ENCODE measurements at places on chromosomes 6 and 20. TPM values are rescaled to one million over a fixed set of nuclear protein-coding genes. Genes with fewer than 3 reads are reported as not detected.

XKR7 gene
- total RNA-seq: not detected

DNA sequence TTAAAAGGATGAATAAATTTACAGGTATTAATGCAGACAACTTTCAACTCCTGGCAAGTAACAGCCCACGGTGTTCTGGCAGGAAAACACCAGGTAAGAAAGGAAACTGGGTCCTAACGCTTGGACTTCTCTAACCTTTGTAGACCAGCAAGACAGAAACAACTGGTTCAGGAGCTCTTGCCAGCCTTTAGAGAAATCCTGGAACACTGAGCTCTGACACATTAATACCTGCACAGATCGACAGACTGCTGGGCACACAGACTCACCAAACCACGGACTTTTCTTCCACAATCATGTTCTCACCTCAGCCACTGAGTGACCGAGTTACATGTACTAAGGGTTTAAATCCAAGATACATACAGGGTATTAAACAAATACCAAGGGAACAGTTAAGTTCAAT, 36.3 kb downstream of the GRIK2 start:
- H3K36me3 ChIP-seq: no peaks in the 10 kb centered on the region
- no peaks in the 10 kb centered on the region for H3K4me1 ChIP-seq
- no peaks in the 10 kb centered on the region for H3K27me3 ChIP-seq
- H3K4me3 ChIP-seq: no peak overlapping the region
- no peak for DNase-seq

FOXS1 gene
- not detected for total RNA-seq

DNA sequence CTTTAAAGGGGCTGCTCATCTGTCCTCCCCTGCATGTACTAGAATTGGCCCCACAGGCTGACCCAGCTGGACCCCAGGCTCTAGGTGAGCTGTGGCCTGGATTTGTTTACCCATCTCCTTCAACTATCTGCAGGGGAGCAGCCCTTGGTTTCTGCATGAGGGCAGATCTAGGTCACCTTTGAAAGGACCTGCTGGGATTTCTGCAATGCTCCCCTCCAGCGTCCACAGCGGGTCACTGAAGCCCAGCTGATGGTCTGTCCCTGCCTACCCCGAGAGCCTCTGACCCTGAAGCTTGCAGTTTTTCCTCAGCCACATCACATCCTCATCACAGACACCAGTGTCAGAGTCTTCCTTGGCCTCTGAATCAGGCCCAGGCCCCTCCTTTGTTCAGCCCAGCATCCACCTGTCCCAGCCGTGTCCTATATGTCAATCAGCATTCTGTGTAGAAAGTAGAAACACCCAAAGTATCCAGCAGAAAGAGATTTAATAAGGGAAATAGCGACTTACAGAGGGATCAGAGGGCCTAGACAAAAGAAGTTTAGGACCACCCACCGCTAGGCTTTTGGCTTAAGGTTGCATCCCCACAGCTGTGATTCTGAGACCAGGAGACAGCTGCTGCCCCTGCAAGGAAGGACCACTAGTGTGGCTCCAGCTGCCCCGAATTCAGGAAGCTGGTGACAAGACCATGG, 243.1 kb downstream of the LRFN2 start:
- no peaks in the 10 kb centered on the region for H3K4me1 ChIP-seq
- H3K27ac ChIP-seq: no peak overlapping the region
- H3K4me3 ChIP-seq: no peak overlapping the region
- peaks cover 20% of the 10 kb centered on the region for H3K27me3 ChIP-seq
- no peaks in the 10 kb centered on the region for H3K36me3 ChIP-seq

- no peaks in the 10 kb centered on the region for H3K36me3 ChIP-seq
- no peak for DNase-seq
- no peak overlapping the region for H3K4me3 ChIP-seq
- no peak overlapping the region for H3K27ac ChIP-seq
- H3K4me1 ChIP-seq: no peaks in the 10 kb centered on the region
Observed at GRCh38 chr20:50670126-50670862, 21.0 kb downstream of the RIPOR3 start.

DNA sequence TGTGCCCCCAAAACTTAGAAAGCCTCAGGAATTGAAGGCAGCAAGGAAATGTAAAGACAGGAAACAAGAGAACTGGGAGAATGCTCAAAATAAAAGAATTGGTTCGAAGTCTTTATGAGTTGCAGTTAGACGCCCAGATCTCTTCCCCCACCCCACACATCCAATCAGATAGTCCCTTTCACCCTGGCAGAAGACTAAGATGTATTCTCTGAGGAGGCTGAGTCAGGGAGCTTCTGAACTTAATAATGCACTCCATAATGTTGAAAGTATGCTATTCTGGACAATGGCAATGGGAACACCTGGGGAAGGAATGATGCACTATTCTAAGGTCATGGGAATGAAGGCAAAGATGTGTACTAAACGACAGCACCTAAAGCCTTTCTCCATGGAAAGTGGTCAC, 173.6 kb downstream of the MTFR2 start:
- no peaks in the 10 kb centered on the region for H3K36me3 ChIP-seq
- no peak overlapping the region for H3K4me3 ChIP-seq
- no peak for DNase-seq
- H3K27me3 ChIP-seq: peaks cover 3% of the 10 kb centered on the region
- no peak overlapping the region for H3K27ac ChIP-seq

DNA sequence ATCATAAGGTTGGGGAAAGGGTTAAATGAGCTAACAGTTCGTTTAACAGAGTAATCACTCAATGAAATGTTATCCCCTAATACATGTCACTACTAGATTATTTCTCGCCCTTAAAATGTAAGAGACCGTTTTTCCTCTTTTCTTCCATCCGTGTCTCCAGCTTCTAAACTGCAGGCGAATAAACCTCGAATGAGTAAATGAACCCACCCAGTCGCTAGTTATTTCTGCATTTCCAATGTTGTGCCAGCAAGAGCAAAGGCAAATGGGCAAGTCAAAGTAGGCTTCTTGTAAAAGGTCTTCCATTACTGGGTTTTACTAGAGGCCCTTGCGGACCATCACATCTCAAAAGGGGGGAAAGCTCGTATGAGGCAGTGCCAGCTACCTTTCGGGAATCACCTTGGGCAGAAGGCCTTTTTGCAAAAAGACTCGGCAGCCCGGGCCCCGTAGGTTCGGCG, 400 bp upstream of the SMAP1 start:
- peaks cover 22% of the 10 kb centered on the region for H3K36me3 ChIP-seq
- H3K4me1 ChIP-seq: peaks cover 42% of the 10 kb centered on the region
- H3K27me3 ChIP-seq: peaks cover 4% of the 10 kb centered on the region
- peak overlapping the region; percentile 84 for H3K27ac ChIP-seq
- peak overlapping the region; percentile 88 for H3K4me3 ChIP-seq

DNA sequence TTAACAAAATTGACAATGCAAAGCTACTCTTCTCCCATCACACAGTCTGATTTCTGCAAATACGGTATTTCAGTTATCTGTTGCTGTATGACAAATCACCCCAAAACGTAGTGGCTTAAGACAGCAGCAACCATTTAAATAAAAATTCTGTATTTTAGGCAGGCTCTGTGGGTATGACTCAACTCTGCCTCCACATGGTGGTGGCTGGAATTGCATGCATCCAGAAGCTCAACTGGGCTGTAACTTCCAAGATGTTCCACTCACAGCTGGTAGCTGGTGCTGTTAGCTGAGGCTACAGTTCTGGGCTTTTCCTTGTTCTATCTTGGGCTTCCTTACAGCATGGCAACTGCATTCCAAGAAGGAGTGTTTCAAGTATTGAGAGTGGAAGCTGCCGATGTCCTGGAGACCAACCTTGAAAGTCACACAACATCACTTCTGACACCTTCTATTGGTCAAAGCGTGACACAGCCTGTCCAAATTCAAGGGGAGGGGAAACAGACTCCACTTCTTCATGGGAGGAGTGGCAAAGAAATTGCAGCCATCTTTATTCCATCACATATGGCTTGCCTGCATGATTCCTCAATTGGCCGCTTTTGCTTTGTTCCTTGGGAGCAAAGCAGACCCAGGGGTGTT, 39.7 kb upstream of the TULP1 start:
- H3K4me3 ChIP-seq: no peak overlapping the region
- H3K27me3 ChIP-seq: peaks cover 15% of the 10 kb centered on the region
- H3K36me3 ChIP-seq: peaks cover 8% of the 10 kb centered on the region
- H3K27ac ChIP-seq: no peak overlapping the region

DNA sequence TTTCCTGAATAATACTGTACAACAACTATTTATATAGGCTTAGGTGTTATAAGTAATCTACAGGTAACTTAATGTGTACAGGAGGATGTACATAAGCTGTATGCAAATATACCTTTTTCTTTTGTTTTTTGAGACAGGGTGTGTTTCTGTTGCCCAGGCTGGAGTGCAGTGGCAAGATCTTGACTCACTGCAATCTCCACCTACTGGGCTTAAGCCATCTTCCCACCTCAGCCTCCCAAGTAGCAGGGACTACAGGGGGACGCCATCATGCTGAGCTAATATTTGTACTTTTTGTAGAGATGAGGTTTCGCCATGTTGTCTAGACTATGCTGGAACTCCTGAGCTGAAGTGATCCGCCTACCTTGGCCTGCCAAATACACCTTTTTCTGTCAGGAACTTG, 191.7 kb upstream of the ZNF217 start:
- peaks cover 2% of the 10 kb centered on the region for H3K36me3 ChIP-seq
- no peaks in the 10 kb centered on the region for H3K27me3 ChIP-seq
- peaks cover 7% of the 10 kb centered on the region for H3K4me1 ChIP-seq
- no peak overlapping the region for H3K27ac ChIP-seq
- no peak overlapping the region for H3K4me3 ChIP-seq

DNA sequence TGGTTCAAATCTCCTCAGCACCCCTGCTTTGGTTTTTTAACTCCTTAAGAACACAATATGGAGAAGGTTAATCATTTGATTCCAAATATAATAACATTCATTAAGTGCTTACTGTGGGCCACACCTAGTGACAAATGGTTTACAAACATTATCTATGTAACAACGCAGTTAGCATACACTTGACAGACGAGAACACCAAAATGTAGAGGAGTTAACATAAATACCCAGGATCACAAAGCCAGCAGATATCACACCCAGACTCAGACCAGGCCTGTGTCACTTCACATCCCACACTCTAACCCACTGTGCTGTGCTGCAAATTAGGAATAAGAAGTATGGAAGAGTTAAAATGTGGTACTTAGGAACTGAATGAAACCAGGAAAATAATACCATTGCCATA, 82.9 kb downstream of the AGPAT4 start:
- peaks cover 3% of the 10 kb centered on the region for H3K36me3 ChIP-seq
- no peaks in the 10 kb centered on the region for H3K27me3 ChIP-seq
- H3K27ac ChIP-seq: no peak overlapping the region
- no peak for DNase-seq
- peaks cover 5% of the 10 kb centered on the region for H3K4me1 ChIP-seq

DNA sequence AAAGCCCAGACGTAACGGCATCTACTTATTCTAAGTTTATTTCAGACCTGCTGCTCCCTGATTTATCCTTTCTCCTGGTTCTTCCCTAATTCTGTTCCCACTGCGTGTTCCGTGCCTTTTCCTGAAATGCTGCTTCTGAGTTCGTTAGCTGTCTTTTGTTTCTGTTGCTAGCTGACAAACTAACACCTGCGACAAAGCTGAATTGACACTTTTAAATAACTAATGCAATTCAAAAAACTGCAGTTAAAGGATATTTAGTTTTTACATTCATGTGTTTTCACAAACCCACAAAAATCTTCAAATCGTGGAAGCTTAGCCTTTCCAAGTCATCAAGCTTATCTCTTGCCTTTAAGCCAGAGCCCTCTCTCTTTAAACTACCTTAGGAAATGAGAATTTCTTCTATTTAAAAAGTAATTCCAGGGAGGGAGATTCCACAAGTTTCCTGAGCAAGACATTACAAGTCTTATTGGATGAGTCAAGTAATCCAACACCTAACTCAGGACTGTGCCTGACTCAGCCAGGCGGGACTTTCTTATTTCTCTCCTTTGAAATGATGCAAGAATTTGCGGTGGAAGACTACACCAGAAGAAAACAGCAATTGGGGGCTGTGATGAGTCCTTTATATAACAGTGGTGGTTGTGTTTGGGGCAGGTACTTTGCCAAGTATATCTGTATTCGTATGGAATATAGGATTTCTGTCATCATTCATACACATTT, 6.3 kb downstream of the ADTRP start:
- no peak overlapping the region for H3K4me3 ChIP-seq
- no peaks in the 10 kb centered on the region for H3K36me3 ChIP-seq
- H3K27me3 ChIP-seq: no peaks in the 10 kb centered on the region
- no peak for DNase-seq
- no peak overlapping the region for H3K27ac ChIP-seq
- no peaks in the 10 kb centered on the region for H3K4me1 ChIP-seq

- H3K36me3 ChIP-seq: peaks cover 3% of the 10 kb centered on the region
- H3K27me3 ChIP-seq: peaks cover 6% of the 10 kb centered on the region
- H3K4me1 ChIP-seq: peaks cover 22% of the 10 kb centered on the region
- DNase-seq: no peak
- H3K4me3 ChIP-seq: no peak overlapping the region
- no peak overlapping the region for H3K27ac ChIP-seq
Observed at GRCh38 chr6:156427345-156427744, 349.8 kb upstream of the ARID1B start.

GRCh38 chr6:137880746-137881521, 13.9 kb downstream of the TNFAIP3 start:
- H3K4me1 ChIP-seq: peaks cover 35% of the 10 kb centered on the region
- peak overlapping the region; percentile 31 for H3K4me3 ChIP-seq
- no peak for DNase-seq
- peak overlapping the region; percentile 77 for H3K27ac ChIP-seq
- peaks cover 38% of the 10 kb centered on the region for H3K36me3 ChIP-seq

- no peak overlapping the region for H3K4me3 ChIP-seq
- no peaks in the 10 kb centered on the region for H3K36me3 ChIP-seq
- no peak for DNase-seq
- peaks cover 18% of the 10 kb centered on the region for H3K27me3 ChIP-seq
Observed at GRCh38 chr6:18562726-18563125, 175.6 kb downstream of the RNF144B start.

GPLD1 gene
- 0.34 TPM for total RNA-seq

DNA sequence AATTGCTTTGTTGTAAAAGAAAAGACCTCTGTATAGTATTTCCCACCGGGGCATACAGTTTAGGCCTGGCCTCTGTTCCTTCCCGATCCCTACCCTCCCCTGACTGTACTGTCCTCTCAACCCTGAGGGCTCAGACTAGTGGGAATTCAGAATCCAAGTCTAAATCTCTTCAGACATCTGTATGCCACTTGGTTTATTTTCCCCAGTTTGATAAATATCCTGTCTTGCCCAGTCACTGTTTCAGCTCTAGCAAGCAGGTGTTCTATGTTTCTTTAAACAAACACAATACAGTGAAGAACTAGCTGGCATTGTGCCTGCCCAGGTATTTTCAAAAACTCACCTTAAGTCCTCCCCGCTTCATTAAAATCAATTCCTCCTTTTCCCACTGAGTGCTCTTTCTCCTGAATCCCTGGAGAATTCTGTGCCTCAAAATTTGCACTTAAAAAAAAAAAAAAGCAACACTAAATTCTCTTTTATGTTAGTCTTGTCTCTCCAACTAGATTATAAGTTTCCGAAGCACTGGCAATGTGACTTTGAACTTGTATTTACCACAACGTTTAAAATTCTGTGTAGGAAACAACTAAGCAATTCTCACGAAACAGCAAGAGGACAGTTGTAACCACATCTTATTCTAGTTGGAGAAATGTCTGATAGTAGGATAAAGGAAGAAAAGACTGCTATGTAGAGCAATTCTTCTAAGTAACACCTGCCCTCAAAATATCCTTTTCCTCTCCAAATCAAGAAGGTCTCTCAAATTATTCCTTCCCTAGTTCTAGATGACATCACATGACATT, 112.0 kb upstream of the CARMIL1 start:
- DNase-seq: no peak
- H3K36me3 ChIP-seq: peaks cover 3% of the 10 kb centered on the region
- H3K4me1 ChIP-seq: peaks cover 23% of the 10 kb centered on the region

DDAH2 gene
- 29.1 TPM for total RNA-seq

GRCh38 chr6:164749221-164750064, 560.0 kb downstream of the C6orf118 start:
- no peak overlapping the region for H3K27ac ChIP-seq
- no peaks in the 10 kb centered on the region for H3K27me3 ChIP-seq
- H3K36me3 ChIP-seq: no peaks in the 10 kb centered on the region
- no peak for DNase-seq
- no peaks in the 10 kb centered on the region for H3K4me1 ChIP-seq
